ENCODE measurements at places on chromosomes 2 and 18.

DNA sequence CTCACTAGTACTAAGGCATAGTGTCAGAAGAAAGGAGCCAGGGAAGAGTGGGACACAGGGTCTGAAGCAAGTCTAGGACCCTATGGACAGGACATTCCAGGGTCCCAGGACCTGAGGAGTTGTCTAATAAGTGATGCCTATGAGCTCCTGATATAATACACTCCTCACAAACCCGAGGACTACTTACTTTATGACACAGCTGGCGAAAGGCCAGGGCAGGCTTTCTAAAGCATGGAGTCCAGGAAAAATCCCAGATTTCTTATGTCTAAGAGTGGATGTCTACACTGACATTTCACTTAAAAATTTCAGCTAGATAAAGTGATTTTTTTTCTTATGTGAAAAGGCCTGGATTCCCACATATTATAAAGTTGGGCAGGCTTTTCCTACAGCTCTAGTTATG is 502.2 kb upstream of the SETBP1 start:
- no peak for DNase-seq

DNA sequence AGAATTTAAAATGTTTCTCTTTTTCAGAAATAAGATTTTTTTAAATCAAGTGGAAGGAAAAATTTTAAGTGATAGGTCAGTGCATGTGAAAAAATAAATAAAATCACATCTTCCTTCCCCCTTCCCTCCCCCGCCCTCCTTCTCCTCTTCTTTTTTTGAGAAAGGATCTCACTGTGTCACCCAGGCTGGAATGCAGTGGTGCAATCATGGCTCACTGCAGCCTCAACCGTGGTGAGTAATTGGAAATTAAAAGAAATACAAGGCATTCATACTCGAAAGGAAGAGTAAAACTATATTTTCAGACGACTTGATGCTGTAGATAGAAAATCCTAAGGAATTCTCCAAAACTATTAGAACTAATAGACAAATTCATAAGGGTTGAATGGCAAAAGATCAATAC is 16.9 kb upstream of the CRACDL start:
- DNase-seq: no peak

DNA sequence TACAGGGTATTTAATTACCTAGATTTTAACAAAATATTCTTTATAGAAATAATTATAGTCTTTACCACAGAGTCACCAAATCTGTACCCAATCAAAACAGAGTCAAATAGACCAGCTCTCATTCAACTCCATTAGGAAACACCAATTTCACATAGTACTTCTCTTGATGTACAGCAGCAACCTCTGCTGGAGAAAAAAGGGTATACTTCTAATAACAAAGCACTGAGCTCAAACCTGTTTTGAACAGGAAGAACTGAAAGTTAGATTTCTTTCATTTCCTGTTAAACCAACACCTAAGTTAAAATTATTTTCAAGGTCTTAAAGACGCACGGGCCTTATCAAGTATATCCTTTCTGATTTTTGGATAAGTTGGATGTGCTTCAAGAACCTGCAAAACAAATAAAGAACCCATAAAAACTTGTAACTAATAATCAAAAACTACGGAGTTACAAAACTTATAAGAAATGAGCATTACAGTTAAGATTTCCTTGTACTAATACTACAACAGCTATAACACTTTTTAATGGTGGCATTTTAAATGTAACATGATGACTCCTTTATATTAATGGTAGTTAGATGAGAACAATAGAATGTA is 79.0 kb downstream of the TTC21B start:
- peak; percentile 42 for DNase-seq

DNA sequence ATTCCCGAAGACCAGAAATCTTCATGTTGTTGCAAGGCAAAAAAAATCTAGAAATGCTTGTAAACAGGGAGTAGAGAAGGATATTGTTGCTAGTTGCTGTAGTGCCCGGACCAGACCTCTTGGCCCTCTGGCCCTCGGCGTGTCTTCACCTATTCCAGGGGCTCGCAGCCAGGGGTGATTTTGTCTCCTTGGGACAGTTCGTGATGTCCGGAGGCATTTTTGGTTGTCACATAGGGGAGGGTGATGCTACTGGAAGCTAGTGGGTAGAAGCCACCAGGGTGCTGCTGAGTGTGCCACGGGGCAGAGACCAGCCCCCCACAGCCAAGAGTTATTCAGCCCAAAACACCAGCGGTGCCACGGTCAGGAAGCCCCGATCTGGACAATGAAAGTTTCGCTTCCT is 230.7 kb downstream of the GBX2 start:
- DNase-seq: no peak

- DNase-seq: peak; percentile 52
These were observed 104.5 kb downstream of the HDAC4 start for GRCh38 chr2:239296020-239296932.

- no peak for DNase-seq
These were observed 443.3 kb upstream of the MEIS1 start for GRCh38 chr2:65991381-65992197.

DNA sequence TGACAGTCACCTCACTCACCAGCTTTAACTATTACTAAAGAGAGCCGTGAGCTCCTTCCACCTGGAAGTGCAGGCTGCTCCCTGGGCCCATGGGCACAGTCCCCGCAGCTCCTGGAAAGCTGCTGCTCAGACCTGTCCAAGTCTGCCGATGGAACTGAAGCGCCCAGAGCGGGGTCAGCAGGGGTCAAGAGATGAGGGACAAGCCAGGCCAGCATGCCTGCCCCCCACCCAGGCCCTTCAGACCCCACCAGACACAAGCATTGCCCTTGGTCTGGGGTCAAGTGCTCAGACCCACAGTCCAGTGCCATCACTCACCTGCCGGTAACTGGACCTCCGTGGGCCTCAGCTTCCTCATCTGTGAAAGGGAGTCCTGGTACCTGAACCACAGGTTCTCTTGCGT is 59.9 kb downstream of the BIN1 start:
- DNase-seq: no peak

DNA sequence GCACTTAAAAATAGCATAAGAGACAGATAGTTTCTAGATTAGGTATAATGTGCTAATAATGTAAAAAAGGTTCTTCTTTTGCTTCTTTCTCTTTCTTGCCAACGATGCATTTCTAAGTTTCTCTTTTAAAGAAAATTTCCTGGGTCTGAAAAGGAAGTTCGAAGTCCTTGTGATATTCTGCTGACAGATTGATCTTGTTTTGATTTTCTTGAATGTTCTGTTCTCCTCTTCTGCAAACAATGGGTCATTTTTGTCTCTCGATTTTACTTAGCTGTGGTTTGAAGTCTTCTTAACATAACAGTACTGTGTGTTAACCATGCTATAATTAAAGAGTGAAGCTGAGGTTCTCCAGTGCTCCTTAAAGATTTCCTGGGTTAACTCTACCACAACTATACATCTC is 61.1 kb upstream of the ACYP2 start:
- no peak for DNase-seq

- DNase-seq: no peak
These were observed 253.3 kb upstream of the TCF4 start for GRCh38 chr18:55841314-55841713.

DNA sequence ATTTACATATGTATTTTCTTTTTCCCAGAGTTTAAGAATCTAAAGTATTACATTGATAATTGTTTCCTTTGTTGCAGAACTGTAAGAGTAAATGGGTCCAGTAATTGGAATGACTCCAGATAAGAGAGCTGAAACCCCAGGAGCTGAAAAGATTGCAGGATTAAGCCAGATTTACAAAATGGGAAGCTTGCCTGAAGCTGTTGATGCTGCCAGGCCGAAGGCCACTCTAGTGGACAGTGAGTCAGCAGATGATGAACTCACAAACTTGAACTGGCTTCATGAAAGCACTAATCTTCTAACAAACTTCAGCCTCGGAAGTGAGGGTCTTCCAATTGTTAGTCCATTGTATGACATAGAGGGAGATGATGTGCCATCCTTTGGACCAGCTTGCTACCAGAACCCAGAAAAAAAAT is 183.8 kb upstream of the STON1 start:
- DNase-seq: no peak

GRCh38 chr2:136251885-136252585 is 134.1 kb upstream of the CXCR4 start:
- no peak for DNase-seq

DNA sequence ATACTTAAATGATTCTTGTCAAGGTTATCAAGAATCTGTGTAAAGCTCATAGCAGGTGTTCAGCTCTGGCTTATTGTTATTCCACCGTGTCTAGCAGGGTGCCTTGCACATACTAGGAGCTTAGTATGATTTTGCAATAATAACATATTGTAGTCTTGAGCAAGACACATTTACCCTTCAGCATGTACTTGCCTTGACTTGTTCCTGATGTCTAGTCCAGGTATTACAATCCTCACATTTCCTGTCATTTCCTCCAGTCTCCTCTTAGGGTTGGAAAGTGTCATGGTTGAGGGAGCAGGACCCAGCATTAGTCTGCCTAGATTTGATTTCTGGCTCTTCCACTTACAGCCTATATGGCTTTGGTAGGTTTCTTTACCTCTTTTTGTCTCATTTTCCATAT is 246.1 kb downstream of the RAD51AP2 start:
- DNase-seq: no peak

DNA sequence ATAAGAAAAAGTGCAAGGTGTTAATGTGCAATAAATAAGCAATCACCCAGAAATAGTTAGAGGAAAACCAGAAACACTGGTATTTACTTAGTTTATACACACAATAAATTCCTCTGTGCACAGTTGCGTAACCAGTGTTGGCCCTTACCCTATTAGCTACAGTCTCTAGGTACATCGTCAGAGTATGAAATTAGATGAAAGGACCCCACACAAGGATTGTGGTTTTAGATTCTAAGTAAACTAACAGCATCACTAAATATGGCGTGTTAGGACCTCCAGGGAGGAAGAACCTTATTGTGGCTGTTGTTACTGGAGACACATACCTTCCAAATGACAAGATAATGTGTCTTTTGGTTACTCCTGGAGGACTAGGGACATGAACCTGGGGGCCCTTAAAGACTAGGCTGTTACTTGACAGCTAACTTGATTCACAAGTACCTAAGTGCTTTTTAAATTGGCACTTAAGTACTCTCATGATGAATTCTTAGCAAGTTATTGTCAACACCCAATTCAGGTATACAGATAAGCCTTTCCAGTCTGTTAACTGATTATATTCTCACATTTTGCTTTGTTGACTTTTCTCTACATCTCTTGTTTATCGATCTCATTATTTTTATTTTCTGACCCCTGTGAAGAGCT is 115.3 kb downstream of the FEZ2 start:
- DNase-seq: peak; percentile 71

GRCh38 chr18:63960891-63961290 is 9.0 kb upstream of the SERPINB8 start:
- DNase-seq: no peak

DNA sequence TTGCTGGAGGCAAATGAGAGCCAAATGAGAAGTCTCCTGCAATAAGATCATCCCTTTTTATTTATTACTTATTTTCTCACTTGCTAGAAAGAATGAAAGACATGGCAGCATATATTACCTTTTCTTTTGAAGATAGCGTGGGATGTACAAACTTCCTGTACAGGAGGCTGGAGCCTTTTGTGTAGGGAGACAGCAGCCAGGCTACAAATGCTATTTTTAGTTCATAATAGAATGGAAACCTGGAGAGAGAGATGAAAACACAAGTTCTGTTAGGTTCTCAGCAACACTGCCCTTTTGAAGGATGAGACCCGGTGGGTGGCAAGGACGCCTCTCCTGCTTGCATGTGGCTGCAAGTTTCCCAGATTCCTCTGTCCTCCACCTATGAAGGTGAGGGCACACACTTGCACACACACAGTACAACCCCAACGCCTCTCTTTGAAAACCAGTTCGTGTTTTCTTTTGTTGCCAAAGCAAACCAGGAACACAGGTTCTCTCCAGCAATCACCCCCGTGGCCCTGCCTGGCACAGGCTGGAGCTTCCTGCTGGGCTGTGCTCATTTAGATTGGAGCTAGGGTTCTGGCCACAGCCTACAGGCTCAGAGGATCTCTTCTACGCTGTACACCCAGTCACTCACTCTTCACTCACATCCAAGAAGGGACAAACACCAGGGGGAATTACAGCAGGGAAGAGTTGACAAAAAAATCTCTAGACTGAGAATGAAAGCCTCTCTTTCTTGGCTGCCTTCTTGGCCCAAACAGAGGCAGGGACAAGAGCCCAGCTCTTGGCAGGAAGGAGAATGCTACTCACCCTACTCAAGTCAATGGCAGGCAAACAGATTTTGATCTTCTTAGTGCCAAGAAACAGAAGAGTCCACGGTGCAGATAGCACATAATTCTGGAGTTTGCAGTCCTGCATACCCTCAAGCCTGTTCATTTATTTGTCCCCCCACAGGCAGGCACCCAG is 55.6 kb downstream of the MRPL35 start:
- no peak for DNase-seq

- no peak for DNase-seq
These were observed 134.9 kb upstream of the ZNF236 start for GRCh38 chr18:76687304-76687962.

DNA sequence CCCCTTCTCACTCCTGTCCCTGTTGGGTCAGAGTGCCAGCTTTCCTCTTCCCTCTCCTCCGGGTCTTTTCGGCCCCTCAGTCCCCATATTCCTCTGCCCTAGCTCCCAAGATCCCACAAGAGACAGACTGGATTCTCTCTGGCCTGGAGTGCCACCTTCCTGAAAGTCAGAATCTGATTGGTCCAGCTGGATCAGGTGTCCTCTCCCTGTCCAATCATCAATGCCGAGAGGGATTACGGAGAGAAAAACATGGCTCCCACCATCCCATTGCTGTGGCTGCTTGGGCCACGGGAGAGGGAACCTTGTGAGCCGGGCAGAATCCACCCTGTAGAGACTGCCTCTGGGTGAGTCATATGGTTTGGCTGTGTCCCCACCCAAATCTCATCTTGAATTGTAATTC is 2.7 kb upstream of the MROH2A start:
- DNase-seq: no peak

GRCh38 chr2:6074089-6074643 is 382.0 kb downstream of the SOX11 start:
- no peak for DNase-seq

GRCh38 chr2:64975232-64975821 is 13.9 kb upstream of the SLC1A4 start:
- no peak for DNase-seq

GRCh38 chr2:155917380-155917779 is 415.1 kb downstream of the NR4A2 start:
- no peak for DNase-seq
